Heart right ventricle (tissue), 16 donors: ENCODE measurements at places on chromosomes 2 and 18. TPM values are rescaled to one million over a fixed set of nuclear protein-coding genes. Genes with fewer than 3 reads are reported as not detected.

GRCh38 chr2:42858140-42859005 is 66.0 kb upstream of the HAAO start:
- DNase-seq = no peak

NFATC1 gene
- 18.6 TPM for total RNA-seq

MGAT4A gene
- total RNA-seq = 18.7 TPM

GRCh38 chr2:48529194-48529593 is 760 bp upstream of the STON1 start:
- DNase-seq = no peak

- DNase-seq = no peak
Measured at GRCh38 chr2:215441560-215442400, 5.9 kb upstream of the FN1 start.
